ENCODE measurements at places on chromosomes 5 and 9.

- no peak for DNase-seq
Observed at GRCh38 chr5:108730617-108731340, 16.9 kb upstream of the FER start.

GRCh38 chr5:60883229-60883628, 39.2 kb upstream of the ELOVL7 start:
- no peak for DNase-seq

- no peak for DNase-seq
Observed at GRCh38 chr9:27150746-27151406, 41.9 kb downstream of the TEK start.

- no peak for DNase-seq
Observed at GRCh38 chr5:33764786-33765185, 127.0 kb downstream of the ADAMTS12 start.

- no peak for DNase-seq
Observed at GRCh38 chr9:35871545-35871944, 1.3 kb upstream of the OR13J1 start.

GRCh38 chr5:11384441-11385250, 519.6 kb downstream of the CTNND2 start:
- DNase-seq, result no peak

Data from T-helper 2 cell treated with Interferon-gamma antibody and Interleukin-4, amounts not matched to agents 5 μg/mL and 100 μg/mL, for 36 hours (primary cell).